ENCODE measurements at places on chromosomes 7 and 10.
A peak's percentile ranks its signal among the peaks of the same experiment; 100 is the strongest.

DNA sequence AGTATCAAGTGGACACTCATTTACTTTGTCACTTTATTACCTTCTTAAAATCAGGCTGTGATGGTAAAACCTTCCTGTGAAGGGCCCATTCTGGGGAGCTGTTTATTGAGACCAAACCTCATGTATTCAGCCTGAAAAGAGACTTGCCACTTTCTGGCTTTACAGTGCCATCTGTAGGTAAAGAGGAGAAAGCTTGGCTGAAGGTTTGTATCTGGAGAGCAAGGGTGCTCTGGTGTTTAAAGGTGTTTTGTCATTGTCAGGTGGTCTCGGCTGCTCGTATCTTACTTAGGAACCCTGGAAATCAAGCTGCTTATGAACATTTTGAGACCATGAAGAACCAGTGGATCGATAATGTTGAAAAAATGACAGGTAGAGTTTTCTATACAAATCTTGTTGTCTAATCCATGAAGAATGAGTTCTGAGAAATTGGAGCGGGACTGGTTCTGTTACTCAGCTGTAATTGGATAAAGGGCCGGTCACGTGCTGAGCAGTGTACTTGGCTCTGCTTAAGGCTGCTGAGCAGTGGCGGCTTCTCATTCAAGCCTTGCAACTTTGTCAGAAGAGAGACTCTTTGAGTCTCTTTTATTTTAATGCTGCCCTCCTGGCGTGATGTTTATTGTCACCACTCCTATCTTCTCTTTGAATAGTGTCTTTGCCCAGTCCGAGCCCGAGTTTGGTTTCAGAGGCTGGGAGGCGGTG lies 46.9 kb downstream of the AP3M1 start:
- DNase-seq = peak; percentile 24

GRCh38 chr10:44745920-44746319 lies 165.2 kb upstream of the TMEM72 start:
- DNase-seq = no peak

DNA sequence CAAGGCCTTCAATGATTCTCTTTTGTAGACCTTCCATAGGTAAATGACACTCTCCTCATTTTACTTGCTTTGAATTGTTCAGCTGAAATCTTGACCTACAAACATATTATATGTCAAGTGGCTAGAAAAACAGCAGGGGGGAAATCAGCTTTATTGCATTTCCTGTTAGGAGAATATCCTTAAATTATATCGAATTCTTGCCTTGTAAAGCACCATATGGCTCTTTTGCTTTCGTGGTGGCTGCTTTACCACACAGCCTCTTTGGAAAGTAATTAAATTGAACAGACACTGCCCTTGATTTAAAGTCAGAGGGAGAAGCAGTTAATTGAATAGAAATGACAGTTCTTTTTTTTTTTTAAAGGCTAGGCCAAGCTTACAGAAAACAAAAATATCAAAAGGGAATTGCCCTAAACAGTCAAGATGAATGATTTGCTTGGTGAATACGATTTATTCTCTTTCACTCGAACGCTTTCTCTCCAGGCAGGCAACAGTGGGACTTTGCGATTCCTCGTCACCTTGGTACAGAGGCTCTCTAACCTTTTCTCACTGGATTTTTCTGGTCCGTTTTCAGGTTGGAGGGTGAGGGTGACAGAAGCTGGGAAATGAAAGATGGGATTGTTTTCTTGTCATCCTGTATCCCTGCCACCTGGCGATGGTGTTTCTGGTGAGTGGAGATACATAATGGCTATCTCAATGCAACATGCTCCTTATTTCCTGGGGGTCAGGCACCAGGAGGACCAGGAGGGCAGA lies 126.0 kb downstream of the GATA3 start:
- no peak for DNase-seq

- DNase-seq = peak; percentile 70
Measured at GRCh38 chr7:1664711-1665548, 5.1 kb upstream of the ELFN1 start.
